ENCODE measurements at places on chromosomes 5 and 9. TPM values are rescaled to one million over a fixed set of nuclear protein-coding genes. Genes with fewer than 3 reads are reported as not detected.

GRCh38 chr5:5156471-5157082, 16.4 kb downstream of the ADAMTS16 start:
- H3K36me3 ChIP-seq, result no peaks in the 10 kb centered on the region
- peaks cover 6% of the 10 kb centered on the region for H3K4me1 ChIP-seq
- no peak for DNase-seq
- no peak overlapping the region for H3K27ac ChIP-seq

DNA sequence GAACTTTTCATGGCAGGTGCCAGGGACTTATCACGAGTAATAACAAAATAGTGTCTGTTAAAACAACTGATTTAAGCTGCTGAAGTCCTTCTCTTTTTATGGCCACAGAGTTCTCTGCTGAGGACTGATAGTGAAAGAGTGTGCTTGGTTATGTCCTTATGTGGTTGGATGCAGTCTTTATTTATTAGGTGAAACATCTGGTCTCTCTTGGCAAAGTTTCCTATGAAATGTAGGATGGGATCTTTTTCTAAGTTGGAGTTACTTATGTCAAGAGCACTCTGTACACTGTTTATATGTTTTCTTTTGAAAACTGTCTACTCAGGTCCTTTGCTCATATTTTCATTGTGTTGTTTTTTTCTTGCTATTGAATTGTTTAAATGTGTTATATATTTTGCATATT, 1816.1 kb upstream of the C9orf72 start:
- no peaks in the 10 kb centered on the region for H3K36me3 ChIP-seq
- no peak for DNase-seq

- no peak for DNase-seq
- no peak overlapping the region for H3K27ac ChIP-seq
- no peak overlapping the region for H3K4me3 ChIP-seq
- H3K36me3 ChIP-seq, result peaks cover 68% of the 10 kb centered on the region
- peaks cover 16% of the 10 kb centered on the region for H3K4me1 ChIP-seq
These were observed 47.8 kb downstream of the RNF145 start for GRCh38 chr5:159161361-159162214.

GRCh38 chr5:140169410-140169809, 5.6 kb upstream of the CYSTM1 start:
- no peaks in the 10 kb centered on the region for H3K27me3 ChIP-seq
- DNase-seq, result no peak
- no peak overlapping the region for H3K27ac ChIP-seq
- no peak overlapping the region for H3K4me3 ChIP-seq

DNA sequence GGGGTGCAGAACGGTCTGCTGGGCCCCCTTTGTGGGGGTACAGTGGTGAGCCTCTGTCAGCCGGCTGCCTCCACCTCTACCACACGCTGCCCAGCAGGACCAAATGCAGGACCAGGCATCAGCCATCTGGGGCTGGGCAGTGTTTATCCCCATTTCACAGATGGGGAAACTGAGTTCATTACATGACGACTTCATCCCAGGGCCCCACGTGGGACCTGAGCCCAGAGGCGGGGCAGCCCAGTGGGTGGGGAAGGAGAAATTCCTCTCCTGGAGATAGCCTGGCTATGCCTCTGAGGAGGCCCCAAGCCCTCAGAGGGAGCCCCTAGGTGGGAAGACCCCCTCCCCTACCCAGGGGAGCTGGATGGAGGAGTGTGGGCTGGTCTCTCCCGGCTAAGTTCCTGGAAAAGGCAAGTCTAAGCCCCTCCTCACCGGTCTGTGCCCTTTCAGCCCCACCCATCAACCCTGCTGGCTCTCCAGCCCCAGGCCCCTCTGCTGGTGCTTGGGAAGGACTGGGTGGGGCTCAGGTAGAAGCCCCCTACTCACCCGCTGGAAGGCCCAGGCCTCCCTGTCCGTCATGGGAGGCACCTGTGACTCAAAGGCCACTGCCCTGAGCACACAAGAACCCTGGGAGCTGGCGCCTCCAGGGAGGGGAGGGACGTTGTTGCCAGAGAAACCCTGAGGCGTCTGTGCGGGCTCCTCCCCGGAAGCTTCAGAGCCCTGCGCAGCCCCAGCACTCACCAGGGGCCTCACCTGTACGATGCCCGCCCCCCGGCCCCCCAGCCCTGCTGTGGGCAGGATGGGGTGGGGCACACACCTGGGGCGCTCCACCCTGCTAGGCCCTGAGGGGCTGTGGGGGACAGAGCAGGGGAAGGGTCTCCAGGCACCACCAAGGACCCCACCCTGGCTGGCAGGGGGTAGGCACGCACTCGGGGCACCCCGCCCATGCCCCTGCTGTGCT, 7.4 kb upstream of the CCDC187 start:
- H3K27ac ChIP-seq, result no peak overlapping the region
- H3K4me1 ChIP-seq, result no peaks in the 10 kb centered on the region
- no peak overlapping the region for H3K4me3 ChIP-seq
- H3K36me3 ChIP-seq, result no peaks in the 10 kb centered on the region
- DNase-seq, result no peak
- H3K27me3 ChIP-seq, result peaks cover 38% of the 10 kb centered on the region

GRCh38 chr5:172795318-172795977, 24.5 kb upstream of the DUSP1 start:
- peaks cover 29% of the 10 kb centered on the region for H3K4me1 ChIP-seq
- DNase-seq, result peak; percentile 95
- peak overlapping the region; percentile 82 for H3K27ac ChIP-seq
- no peaks in the 10 kb centered on the region for H3K27me3 ChIP-seq

GRCh38 chr5:7592910-7593309, 197.0 kb downstream of the ADCY2 start:
- H3K4me1 ChIP-seq, result no peaks in the 10 kb centered on the region
- DNase-seq, result no peak
- H3K36me3 ChIP-seq, result no peaks in the 10 kb centered on the region
- H3K27me3 ChIP-seq, result no peaks in the 10 kb centered on the region

DNA sequence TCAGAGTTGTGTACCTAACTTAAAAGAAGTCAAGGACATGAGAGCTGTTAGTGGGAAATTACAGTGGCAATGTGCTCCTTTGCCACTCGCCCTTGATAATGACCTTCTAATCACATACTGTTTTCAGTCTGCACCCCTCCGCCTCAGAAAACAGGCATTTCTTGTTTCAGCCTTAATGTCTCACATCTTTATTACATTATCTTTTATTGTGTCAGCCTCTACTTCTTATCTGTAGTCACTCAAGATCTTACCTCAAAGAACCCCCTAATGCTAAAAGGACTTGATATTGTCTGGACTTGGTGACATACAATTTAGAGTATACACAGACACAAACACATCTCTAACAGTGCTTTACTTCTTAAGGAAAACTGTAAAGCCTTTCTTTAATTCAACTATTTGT, 97.9 kb downstream of the PLCXD3 start:
- no peak for DNase-seq
- peak overlapping the region; percentile 69 for H3K27ac ChIP-seq
- peaks cover 81% of the 10 kb centered on the region for H3K4me1 ChIP-seq
- no peaks in the 10 kb centered on the region for H3K27me3 ChIP-seq

DNA sequence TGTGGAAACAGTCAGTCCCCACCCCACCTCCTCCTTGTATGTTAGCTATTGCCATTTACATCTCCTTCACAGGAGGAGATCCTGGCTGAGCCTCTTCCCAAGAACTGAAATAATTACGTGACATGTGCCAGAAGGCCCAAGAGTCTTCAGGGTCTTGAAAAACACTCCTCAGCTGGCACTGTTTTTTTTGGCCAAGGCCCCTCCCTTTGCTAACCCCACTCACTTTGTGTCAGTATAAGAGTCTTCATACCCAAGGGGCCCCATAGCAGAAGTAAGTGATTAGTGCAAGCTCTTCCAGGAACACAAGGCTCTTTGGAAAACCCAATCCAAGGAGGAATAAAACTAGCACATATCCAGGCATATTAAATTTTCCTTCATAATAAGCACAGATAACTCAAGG, 5.7 kb upstream of the LARP1 start:
- H3K27me3 ChIP-seq, result no peaks in the 10 kb centered on the region
- DNase-seq, result no peak
- H3K4me1 ChIP-seq, result peaks cover 46% of the 10 kb centered on the region
- no peak overlapping the region for H3K4me3 ChIP-seq
- H3K36me3 ChIP-seq, result no peaks in the 10 kb centered on the region
- no peak overlapping the region for H3K27ac ChIP-seq

GRCh38 chr5:151239237-151239861, 13.6 kb upstream of the GM2A start:
- H3K27me3 ChIP-seq, result no peaks in the 10 kb centered on the region
- H3K4me1 ChIP-seq, result peaks cover 38% of the 10 kb centered on the region
- H3K27ac ChIP-seq, result peak overlapping the region; percentile 85
- peak; percentile 82 for DNase-seq
- peak overlapping the region; percentile 46 for H3K4me3 ChIP-seq

DNA sequence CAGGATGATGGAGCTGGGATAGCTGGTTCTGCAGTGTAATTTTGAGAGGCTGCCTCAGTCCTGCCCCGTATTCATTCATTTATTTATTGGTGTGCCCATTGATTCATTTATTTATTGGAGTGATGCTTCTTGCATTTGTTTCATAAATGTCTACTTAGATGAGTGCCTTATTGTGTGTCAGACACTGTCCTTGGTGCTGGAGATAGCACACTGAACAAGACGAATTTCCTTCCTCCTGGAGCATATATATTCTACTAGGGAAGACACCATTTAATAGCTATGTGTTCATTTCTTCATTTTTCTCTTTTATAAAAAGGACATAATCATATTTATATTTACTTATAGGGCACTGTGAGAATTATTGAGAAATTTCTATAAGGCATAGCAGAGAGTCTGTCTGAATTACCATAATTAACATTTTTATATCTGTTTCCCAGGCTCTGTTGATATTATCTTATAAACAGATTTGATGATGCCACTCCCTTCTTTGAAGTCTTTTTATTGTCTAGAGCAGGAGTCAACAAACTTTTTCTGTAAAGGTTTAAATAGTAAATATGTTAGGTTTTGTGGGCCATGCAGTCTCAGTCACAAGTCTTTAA, 433.9 kb upstream of the ZNF608 start:
- H3K27ac ChIP-seq, result no peak overlapping the region
- H3K4me1 ChIP-seq, result peaks cover 11% of the 10 kb centered on the region
- no peak for DNase-seq

DNA sequence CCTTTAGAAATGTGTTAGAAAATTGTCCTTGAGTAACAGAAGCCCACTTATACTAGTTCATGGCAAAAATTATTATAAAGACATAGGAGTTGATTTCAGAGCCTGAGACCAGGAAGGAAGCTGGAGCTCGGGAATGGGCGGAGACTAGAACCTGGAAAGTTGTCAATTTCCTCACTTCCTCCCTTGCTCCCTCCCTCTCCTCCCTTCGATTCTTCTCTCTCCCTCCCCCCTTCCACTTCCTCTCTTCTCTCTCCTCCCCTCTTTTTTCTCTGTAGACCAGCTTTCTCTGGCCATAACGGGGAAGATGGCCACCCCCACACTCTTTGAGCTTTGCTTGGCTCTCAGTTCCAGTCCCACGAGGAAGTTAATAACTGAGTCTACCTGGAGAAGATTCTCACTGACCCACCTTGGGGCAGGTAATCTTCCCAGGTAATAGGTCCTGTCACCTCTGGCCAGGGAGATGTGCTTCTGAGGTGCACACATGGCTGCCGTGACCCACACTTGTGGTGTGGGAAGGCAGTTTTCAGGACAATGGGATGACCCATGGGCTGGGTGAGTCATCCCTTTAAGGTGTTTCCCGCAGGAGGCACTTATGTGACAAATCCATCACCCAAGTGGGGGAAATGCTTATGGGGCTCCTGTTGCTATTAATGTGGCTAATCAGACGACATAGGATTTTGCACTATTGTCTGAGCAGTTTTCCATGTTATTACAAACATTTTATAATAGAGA, 78.7 kb downstream of the HSPA4 start:
- H3K27me3 ChIP-seq, result peaks cover 14% of the 10 kb centered on the region
- no peak overlapping the region for H3K27ac ChIP-seq
- H3K4me3 ChIP-seq, result no peak overlapping the region
- no peaks in the 10 kb centered on the region for H3K4me1 ChIP-seq
- no peak for DNase-seq

DNA sequence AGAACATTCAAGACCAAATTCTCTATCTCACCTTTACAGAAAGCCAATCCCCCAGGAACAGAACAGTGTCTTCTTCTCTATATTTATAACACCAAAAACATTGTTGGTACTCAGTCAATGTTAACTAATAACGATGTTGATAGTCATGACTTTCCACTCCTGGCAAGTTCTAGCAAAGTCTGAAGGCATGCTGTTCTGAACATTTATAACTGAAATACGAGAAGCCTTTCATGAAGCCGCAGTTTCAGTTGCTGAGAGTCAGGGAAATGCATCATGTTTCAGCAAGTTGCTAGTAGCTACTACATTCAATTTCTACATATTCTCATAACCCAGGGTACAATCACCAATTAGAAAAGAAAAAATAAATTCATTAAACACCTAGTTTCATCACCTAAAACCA, 301.4 kb downstream of the PDE4D start:
- H3K27ac ChIP-seq, result no peak overlapping the region
- no peaks in the 10 kb centered on the region for H3K27me3 ChIP-seq
- DNase-seq, result no peak
- H3K4me1 ChIP-seq, result peaks cover 13% of the 10 kb centered on the region

DNA sequence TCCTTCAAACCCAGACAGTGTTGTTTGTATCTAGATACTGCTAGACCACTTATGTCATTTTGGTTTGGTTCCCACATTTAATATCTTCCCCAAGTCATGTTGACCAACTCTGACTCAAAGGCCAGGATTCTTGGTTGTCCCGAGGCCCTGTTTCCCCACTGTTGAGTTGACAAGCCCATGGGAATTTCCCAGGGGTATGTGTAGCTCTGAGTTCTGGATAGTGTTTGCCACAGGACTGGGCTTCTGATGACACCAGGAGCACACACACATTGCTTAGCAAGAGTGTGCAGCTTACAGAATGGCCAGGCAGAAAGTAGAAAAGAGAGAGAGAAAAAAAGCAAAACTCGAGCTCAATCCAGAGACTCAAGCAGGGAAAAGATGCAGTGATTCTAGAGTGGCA, 214.4 kb downstream of the NXNL2 start:
- DNase-seq, result no peak
- peak overlapping the region; percentile 85 for H3K27ac ChIP-seq
- H3K27me3 ChIP-seq, result no peaks in the 10 kb centered on the region
- H3K4me1 ChIP-seq, result peaks cover 58% of the 10 kb centered on the region
- no peaks in the 10 kb centered on the region for H3K36me3 ChIP-seq
- no peak overlapping the region for H3K4me3 ChIP-seq

GRCh38 chr5:43547532-43547931, 9.3 kb downstream of the PAIP1 start:
- no peak overlapping the region for H3K27ac ChIP-seq
- no peak overlapping the region for H3K4me3 ChIP-seq
- H3K4me1 ChIP-seq, result peaks cover 37% of the 10 kb centered on the region

The SPINK6 gene
- total RNA-seq, result not detected

The DBH gene
- total RNA-seq, result not detected

The CDHR2 gene
- total RNA-seq, result 0.33 TPM

The ACTL7B gene
- total RNA-seq, result not detected

The MARCOL gene
- not detected for total RNA-seq

The NR5A1 gene
- not detected for total RNA-seq
